Upper lobe of left lung (tissue), 6 donors: ENCODE measurements at places on chromosomes 2 and 18. TPM values are rescaled to one million over a fixed set of nuclear protein-coding genes. Genes with fewer than 3 reads are reported as not detected.

GAL3ST2 gene
- 0.59 TPM for total RNA-seq

CLEC4F gene
- total RNA-seq, result 0.78 TPM

ANKRD30B gene
- total RNA-seq, result not detected

SNORC gene
- 1.5 TPM for total RNA-seq

CNTNAP5 gene
- not detected for total RNA-seq

NT5DC4 gene
- total RNA-seq, result 0.83 TPM

RTP5 gene
- total RNA-seq, result 0.69 TPM

LIPG gene
- total RNA-seq, result 1.9 TPM

DES gene
- total RNA-seq, result 299 TPM

FEV gene
- total RNA-seq, result not detected

APOB gene
- 1.1 TPM for total RNA-seq

CHRNG gene
- total RNA-seq, result not detected

- no peak for DNase-seq
Measured at GRCh38 chr18:75378376-75379315, 48.9 kb downstream of the SMIM21 start.

DNA sequence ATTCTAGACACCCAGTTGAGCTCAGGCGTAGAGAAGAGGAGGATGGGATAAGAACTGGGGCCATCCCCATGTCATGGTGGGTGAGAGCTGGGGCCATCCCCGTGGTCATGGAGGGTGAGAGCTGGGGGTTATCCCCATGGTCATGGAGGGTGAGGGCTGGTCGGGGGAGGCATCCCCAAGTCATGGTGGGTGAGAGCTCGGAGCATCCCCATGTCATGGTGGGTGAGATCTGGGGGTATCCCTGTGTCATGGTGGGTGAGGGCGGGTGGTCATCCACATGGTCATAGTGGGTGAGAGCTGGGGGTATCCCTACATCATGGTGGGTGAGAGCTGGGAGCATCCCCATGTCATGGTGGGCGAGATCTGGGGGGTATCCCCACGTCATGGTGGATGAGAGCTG is 52.5 kb downstream of the IL1RL2 start:
- DNase-seq, result no peak

GRCh38 chr18:25935356-25935755 is 155.1 kb downstream of the SS18 start:
- DNase-seq, result no peak

DNA sequence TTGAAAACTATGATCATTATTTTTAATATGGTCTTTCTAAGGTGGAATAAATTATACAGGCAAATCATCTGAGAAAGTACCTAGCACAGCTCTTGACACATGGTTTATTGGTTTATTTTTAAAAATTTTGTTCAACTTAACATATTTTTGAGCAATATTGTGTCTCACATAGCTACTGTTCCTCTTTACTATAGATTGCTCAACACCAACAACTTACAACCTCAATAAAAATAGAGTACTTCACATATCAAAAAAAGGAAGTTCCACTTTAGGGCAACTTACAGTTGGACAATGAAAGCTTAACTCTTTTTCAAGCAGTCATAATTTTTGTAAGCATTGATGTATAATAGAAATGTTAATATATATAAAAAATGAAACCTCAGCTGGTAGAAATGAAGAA is 440.9 kb upstream of the UBE2E3 start:
- no peak for DNase-seq

DNA sequence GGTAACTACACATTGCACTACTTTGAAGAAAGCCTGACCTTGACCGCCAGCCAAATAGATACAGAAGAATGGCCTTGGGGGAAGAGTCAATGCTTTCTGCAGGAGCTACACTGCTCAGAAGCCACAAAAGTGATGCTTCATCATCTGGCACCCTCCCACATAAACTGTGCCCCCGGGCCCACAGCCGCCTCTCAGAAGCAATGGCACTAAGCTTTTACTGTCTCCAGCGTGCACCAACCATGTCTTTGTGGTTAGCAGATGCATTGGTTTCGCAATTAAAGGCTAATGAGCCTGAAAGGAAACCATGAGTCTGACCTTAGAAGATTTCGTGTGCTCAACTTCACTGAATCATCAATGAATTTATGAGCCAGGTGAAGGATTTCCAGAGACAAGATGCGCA is 209.4 kb upstream of the TRIB2 start:
- no peak for DNase-seq

DNA sequence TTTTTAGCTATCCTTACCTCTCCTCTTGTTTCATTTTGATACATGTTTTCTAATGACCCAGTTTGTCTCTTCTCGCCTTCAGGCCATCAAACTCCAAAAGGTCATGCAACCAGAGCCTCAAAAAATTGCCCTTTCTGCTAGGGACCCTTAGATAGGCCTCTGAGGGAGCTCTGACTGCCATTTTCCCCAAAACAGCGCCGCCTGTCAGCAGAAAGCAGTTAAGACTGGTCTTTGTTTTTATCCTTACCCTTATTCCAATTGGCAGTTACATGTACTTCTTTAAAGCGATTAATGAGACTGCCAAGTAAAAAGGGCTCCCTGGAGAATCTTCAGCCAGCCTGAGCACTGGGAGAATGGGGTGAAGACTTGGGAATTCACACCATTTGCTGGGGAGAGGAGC is 55.1 kb upstream of the RIT2 start:
- DNase-seq, result no peak

DNA sequence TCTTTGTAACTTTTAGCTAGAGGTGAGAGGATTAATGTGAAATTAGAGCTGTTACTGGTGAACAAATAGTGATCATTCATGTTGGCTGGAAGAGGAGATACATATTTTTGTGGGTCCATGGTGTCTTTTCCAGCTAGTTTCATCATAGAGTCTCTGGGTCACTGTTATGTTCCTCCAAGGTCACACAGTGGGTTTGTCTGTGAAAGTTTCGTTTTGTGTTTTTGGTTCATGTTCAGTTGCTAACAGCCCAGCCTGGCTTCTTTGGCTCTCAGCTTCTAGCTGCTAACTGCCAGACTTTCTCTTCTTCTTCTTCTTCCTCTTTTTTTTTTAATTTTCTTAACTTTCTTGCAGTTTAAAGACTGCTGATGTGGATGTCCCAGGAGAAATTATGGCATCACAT is 480.0 kb upstream of the SYT4 start:
- no peak for DNase-seq

- DNase-seq, result no peak
Measured at GRCh38 chr2:240791821-240792628, 28.0 kb downstream of the KIF1A start.

GRCh38 chr2:80288576-80288975 is 16.0 kb downstream of the LRRTM1 start:
- DNase-seq, result no peak

DNA sequence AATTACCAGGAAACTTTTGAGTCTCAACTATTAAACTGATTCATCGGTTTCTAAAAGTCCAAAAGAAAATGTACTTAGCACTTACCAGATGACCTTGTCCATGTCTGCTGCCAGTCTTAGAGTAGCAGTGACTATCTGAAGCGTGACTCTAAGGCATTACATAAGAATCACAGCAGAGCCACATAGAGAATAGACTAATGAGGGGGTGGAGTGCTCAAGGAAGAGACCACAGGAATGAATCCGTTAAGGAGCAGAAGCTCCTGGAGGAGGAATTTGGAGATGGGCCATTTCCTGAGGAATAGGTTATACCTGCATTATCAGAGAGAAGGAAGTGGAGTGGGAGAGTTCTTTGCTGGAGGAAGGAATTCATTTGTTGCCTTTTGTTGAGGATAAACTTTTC is 116.0 kb downstream of the MAP3K20 start:
- DNase-seq, result no peak

DNA sequence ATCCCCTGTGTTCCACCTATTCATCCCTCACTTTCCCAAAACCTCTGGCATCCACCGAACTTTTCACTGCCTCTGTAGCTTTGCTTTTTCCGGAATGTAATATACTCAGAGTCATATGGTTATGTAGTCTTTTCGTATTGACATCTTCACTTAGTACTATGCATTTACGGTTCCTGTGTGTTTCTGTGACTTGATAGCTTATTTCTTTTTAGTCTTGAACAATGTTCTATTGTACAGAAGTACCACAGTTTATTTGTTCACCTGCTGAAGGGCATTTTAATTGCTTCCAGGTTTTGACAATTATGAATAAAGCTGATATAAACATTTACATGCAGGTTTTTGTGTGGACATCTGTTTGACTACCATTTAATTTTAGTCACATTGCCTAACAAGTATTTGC is 154.7 kb upstream of the DOK6 start:
- no peak for DNase-seq

- DNase-seq, result peak; percentile 20
Measured at GRCh38 chr2:96146881-96147592, 1.8 kb upstream of the DUSP2 start.

- no peak for DNase-seq
Measured at GRCh38 chr18:805755-806110, 6.3 kb downstream of the YES1 start.

- no peak for DNase-seq
Measured at GRCh38 chr2:154189953-154190352, 318.2 kb downstream of the GALNT13 start.

GRCh38 chr2:206276169-206276942 is 1.9 kb downstream of the ZDBF2 start:
- DNase-seq, result no peak

DNA sequence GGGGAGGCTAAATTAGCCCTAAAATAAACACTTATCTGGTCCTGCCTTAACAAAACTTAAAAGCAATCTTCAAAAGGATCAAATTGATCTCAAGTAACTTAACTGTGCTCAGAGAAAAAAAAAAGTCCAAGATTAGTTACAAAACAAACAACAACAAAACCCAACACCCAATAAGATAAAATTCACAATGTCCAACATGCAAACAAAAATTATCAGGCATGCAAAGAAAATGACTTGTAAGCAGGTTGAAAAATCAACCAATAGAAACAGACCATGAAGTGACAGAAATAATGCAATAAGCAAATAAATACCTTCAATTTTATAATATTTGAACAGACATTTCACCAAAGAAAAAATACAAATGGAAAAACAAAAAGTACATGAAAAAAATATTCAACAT is 4.0 kb upstream of the REEP1 start:
- DNase-seq, result no peak

DNA sequence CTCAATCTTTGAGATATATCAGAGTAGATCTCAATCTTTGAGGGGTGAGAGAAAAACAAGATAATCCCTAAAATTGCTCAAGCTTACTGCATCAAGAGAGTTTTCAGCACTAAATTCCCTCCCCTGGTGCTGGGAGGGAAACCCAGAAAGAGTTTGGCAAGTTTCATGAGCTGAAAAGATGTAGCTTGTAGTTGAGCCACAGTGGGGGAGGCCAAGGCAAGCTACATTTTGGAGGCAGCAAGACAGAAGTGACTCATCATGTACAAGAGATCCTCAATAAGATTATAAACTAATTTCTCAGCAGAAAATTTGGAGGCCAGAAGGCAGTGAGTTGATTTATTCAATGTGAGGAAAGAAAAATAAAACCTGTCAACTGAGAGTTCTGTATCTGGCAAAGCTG is 308.2 kb downstream of the PIEZO2 start:
- no peak for DNase-seq

DNA sequence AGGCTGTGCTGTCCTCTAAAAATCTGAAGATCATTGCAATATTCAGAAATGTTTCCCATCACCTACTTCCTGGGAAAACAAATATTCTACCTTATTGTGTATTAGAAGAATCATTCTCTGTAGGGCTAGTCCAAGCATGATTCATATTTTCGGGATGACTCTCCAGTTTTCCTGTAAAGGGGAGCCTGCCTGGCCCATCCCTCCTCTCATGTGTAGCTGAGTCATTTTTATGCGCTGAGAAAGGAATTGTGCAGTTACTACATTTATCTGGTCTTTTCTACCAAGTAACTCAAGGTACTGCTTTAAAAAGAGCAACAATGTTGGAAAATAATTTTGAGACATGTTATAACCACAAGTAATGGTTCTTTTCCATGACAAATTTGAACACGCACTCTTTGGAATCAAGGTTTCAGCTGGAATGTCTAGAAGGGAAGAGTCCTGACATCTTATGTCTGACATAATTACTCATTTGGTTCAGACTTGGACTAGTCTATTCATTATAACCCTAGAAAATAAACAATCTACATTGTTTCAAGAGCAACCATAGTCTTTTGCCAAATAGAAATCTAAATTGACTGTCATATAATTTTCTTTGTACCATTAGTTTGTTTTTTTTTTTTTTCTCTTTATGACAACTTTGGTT is 6.6 kb downstream of the DSG3 start:
- DNase-seq, result no peak

- peak; percentile 87 for DNase-seq
Measured at GRCh38 chr2:10452312-10452711, 4.2 kb upstream of the ODC1 start.

DNA sequence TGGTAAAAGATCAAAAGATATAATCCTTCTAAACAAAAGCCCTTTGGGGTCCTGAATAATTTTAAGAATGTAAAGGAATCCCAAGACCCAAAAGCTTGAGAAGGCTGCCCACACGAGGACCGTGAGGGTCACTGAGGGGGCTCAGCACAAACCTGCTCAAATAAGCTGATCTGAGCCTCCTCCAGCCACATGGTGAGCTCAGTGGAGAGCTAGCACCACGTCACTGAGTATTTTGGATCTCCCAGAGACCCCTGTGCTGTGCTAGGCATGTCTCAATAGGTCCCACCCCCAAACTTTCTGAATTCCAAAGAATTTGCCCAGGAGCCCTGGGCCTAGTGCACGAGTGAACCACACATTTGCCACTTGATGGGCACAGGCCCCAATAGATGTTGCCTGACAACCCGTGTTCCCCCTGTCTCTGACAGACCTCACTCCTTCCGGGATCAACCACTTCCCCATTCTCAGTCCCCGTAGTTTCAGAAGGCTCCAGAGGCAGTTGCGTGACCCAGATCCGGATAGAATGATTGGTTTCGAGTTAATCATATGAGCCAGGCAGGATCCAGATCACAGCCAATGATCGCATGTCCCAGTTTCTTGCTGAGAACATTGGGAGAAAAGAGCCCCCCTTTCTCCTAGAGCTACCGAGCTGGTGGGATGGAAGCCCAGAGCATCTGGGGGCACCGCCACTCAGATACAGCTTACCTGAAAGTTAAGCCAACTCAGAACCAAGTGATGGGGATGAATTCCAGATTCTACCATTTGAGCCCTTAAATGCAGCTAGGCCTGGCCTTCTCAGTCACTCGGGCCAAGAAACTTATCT is 203.8 kb downstream of the TNS1 start:
- no peak for DNase-seq

DNA sequence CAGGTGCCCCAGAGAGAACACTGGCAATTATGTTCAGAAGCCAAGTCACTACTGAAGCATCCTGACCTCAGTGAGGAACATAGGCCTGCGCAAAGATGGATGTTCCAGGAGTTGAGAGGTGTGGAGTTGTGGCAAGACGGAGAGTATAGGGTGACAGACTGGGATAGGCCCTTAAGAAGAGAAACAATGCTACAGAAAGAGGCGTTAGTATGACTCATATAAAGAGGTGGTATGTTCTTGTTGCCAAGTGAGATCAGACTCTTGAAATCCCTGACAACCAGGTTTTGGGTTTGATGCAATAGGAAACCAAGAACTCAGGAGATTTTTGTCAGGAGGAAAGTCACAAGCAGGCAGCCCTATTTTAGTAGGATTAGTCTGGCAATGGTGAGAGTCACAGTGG is 185.6 kb downstream of the RIT2 start:
- no peak for DNase-seq
